ENCODE measurements at places on chromosomes 13 and 19.

DNA sequence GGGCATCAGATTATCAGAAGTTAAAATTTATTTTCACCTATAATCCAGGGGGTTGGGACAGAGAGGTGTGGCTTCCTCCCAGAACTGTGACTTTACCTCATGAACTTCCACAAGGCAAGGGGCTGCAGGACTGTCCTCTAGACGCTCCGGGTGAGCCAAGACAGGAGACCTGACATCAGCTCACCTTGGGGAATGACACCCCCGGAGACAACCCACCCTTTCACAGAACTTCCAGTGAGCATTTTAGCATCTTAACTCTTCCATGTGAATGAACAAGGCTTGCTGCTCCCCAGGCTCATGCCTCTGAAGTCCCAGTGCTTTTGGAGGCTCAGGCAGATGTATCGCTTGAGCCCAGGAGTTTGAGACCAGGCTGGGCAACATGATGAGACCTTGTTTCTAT, 29.4 kb upstream of the TFDP1 start:
- no peak for DNase-seq

DNA sequence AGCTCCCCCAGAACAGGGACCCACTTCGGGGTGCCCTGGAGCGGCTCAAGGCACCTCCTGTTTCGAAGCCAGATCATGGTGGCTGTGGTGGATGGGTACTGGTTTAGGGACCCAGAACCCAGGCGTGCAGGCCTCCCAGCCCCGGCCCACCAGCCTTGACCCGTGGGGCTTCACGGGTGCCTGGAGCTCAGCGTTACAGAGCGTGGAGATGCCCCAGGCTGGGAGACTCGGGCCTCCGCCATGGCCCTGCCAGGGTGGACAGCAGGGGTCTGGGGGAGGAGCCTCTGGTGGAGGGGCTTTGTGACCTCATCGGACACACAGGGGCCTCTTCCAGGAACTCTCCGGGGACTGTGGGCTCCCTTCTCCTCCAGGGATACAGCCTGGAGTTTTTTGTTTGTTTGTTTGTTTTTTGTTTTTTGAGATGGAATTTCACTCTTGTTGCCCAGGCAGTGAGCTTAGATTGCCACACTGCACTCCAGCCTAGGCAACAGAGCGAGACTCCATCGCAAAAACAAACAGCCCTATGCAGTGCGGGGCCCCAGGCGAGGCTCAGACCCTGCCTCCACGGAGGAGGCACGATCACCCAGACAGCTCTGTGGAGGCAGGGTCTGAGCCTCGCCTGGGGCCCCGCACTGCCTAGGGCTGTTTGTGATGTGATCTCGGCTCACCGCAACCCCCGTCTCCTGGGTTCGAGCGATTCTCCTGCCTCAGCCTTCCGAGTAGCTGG, at the start of gene GARIN5B:
TSS of gene GARIN5B (minus strand) at position 271 of the 727 bp plus-strand sequence. CDS start at position 77, 194 bp downstream.
- no peak for DNase-seq

GRCh38 chr13:72774019-72774418, 7.7 kb downstream of the DIS3 start:
- DNase-seq, result no peak

DNA sequence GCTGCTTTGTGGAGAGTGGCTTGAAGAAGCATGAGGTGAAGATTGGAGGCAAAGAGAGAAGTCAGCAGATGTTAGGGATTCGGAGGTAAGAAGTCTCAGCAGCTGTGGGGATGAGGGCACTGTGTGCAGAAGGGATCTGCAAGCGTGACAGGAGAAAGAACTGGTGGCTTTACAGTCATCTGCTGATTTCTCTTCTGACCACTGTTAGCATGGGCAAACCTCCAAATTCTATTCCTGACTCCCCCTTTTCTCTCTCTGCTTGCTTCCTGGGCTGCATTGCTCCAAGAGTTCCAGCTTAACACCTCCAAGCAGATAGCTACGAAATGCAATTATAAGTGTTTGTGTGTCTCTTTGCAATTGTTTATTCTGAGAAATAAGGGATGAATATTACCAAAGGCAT, 159.6 kb downstream of the GGACT start:
- DNase-seq, result no peak

- no peak for DNase-seq
These were observed 1733.7 kb upstream of the PCDH20 start for GRCh38 chr13:63149375-63149774.

- DNase-seq, result no peak
These were observed 84.7 kb downstream of the ERCC5 start for GRCh38 chr13:102930566-102930965.

DNA sequence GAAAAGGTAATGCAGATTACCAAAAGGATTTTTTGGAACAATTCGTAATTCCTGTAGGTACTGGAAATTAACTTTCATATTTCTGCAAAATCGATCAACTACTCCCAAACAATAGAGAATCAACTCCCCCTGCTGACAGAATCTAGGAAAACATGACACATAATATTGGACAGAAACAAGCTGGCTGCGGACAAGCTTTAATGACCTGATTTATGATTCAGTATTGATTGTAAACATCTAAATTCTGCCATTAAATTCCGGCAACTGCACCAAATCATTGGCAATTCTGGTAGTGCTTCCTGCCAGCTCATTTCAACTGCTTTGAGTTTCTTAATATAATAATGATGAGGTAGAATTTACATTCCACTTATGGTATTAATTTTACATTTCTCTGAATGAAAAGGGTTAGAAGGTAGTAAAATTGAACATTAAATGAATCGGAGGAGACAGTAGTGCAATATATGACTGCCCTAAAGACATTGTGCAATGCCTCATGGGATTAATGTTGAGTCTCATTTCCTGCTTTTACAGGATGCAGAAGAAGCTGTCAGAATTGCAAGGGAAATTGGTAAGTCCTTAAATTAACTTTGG, 146.5 kb downstream of the PCCA start:
- DNase-seq, result peak; percentile 85

All from NCI-H748 treated with DMSO at 0.1 percent for 48 hours (cell line).